ENCODE measurements at places on chromosomes 1 and 21. TPM values are rescaled to one million over a fixed set of nuclear protein-coding genes. Genes with fewer than 3 reads are reported as not detected.

HORMAD1 gene
- not detected for total RNA-seq

MROH9 gene
- total RNA-seq = 0.23 TPM

GRHL3 gene
- 2.7 TPM for total RNA-seq

FABP3 gene
- total RNA-seq = 23.9 TPM

FAM163A gene
- total RNA-seq = 0.43 TPM

LGR6 gene
- total RNA-seq = 0.32 TPM

SPRR2G gene
- not detected for total RNA-seq

C1orf185 gene
- total RNA-seq = not detected

GRCh38 chr1:178931858-178932551 lies 61.1 kb upstream of the ANGPTL1 start:
- DNase-seq = peak; percentile 73
- H3K36me3 ChIP-seq = no peaks in the 10 kb centered on the region
- peak overlapping the region; percentile 78 for H3K27ac ChIP-seq
- no peaks in the 10 kb centered on the region for H3K27me3 ChIP-seq
- H3K4me1 ChIP-seq = peaks cover 8% of the 10 kb centered on the region

DNA sequence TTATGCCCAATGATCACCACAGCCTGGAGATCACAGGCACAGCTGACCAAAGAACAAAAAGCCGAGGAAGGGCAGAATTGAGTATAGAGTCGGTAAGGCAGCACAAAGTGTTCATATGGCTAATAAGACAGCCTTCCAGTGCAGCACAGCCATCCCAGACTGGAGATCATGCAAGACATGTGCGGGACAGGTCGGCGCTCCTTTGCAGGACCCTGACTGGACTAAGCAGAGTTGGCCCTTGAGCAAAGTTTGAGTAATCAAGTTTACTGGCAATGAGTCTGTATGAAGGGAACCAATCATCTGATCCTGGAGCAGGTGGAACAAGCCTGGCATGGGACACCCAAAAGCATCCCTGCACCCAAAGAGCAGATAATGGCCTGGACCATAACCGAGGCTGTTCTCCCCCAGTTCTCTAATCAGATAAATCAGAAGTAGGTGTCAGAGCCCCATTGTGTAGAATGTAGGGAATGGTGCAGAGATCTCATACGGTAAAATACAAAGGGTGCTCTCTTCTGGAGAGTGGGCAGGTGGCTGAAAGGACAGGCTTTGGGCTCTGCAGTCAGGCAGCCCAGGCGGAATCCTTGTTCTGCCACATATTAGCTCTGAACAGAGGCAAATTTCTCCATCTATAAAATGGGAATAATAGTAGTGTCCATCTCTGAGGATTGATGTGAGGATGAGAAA lies 10.7 kb upstream of the DNASE2B start:
- H3K4me1 ChIP-seq = no peaks in the 10 kb centered on the region
- H3K27me3 ChIP-seq = no peaks in the 10 kb centered on the region
- DNase-seq = no peak
- H3K4me3 ChIP-seq = no peak overlapping the region
- no peak overlapping the region for H3K27ac ChIP-seq
- H3K36me3 ChIP-seq = no peaks in the 10 kb centered on the region

- H3K27ac ChIP-seq = no peak overlapping the region
- no peak for DNase-seq
- no peaks in the 10 kb centered on the region for H3K36me3 ChIP-seq
- H3K4me1 ChIP-seq = no peaks in the 10 kb centered on the region
- H3K27me3 ChIP-seq = no peaks in the 10 kb centered on the region
These were observed 37.3 kb upstream of the RUNX1 start for GRCh38 chr21:35086357-35086756.

GRCh38 chr1:172561252-172561651 lies 28.3 kb downstream of the SUCO start:
- DNase-seq = no peak
- H3K36me3 ChIP-seq = no peaks in the 10 kb centered on the region
- H3K4me3 ChIP-seq = no peak overlapping the region
- no peaks in the 10 kb centered on the region for H3K27me3 ChIP-seq

GRCh38 chr1:9057851-9058250 lies 11.6 kb downstream of the SLC2A5 start:
- no peaks in the 10 kb centered on the region for H3K36me3 ChIP-seq
- H3K27me3 ChIP-seq = no peaks in the 10 kb centered on the region
- H3K4me3 ChIP-seq = no peak overlapping the region
- DNase-seq = no peak

- H3K27ac ChIP-seq = no peak overlapping the region
- no peaks in the 10 kb centered on the region for H3K36me3 ChIP-seq
- H3K4me1 ChIP-seq = no peaks in the 10 kb centered on the region
- no peak overlapping the region for H3K4me3 ChIP-seq
These were observed 13.6 kb downstream of the GRIK3 start for GRCh38 chr1:37020653-37021277.

DNA sequence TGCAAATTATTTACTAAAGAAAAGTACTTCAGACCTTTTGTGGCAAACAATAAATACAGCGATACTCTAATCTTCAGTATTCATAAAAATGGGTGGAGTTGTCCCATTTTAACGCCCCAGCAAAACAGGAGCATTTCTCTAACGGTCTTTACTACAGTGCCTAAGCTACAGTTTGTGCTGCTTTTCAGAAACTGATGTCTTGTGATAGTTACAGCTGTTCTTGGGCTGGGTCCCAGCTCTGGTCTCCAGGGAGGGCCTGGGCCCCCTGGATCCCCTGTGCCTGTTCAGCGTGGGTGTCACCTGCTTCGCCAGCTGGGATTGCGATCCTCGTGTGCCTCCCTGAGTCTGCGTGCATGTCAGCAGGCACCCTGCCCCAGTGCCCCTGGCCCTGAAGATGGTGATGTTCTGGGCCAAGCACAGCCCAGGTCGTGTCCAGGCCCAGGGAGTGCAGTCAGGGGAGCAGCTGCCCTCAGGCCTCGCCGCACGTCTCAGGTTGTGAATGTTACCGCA lies 64.0 kb upstream of the DIP2A start:
- H3K4me1 ChIP-seq = no peaks in the 10 kb centered on the region
- no peak for DNase-seq
- H3K36me3 ChIP-seq = no peaks in the 10 kb centered on the region
- no peak overlapping the region for H3K4me3 ChIP-seq
- H3K27me3 ChIP-seq = no peaks in the 10 kb centered on the region

GRCh38 chr1:229035748-229036082 lies 235.2 kb upstream of the RAB4A start:
- no peaks in the 10 kb centered on the region for H3K36me3 ChIP-seq
- DNase-seq = no peak
- H3K27me3 ChIP-seq = no peaks in the 10 kb centered on the region

DNA sequence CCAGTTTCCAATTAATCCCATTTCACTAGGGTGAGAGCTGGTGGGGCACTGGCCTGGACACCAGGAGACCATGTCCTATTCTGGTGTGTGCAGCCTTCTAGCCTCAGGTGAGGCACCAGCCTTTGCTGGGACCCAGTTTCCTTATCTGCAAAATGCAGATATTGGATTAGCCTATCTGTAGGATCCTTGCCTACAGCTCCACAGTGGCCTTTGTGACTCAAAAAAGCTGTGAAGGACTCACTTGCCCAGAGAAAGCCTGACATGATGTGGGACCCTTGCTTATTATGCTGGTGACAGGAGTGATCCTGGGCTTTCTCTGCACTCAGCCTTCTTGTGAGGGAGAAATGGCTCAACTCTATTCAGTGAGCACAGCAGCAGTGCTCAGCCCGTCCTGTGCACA lies 32.3 kb downstream of the TENT5C start:
- no peaks in the 10 kb centered on the region for H3K27me3 ChIP-seq
- H3K36me3 ChIP-seq = no peaks in the 10 kb centered on the region
- no peak overlapping the region for H3K4me3 ChIP-seq
- H3K27ac ChIP-seq = no peak overlapping the region
- H3K4me1 ChIP-seq = peaks cover under 1% of the 10 kb centered on the region

GRCh38 chr1:33078030-33078591 lies 2.8 kb upstream of the AZIN2 start:
- H3K4me1 ChIP-seq = peaks cover 4% of the 10 kb centered on the region
- H3K27ac ChIP-seq = no peak overlapping the region
- H3K27me3 ChIP-seq = no peaks in the 10 kb centered on the region
- H3K4me3 ChIP-seq = no peak overlapping the region

- peaks cover 5% of the 10 kb centered on the region for H3K4me1 ChIP-seq
- no peak for DNase-seq
- no peak overlapping the region for H3K27ac ChIP-seq
- no peaks in the 10 kb centered on the region for H3K36me3 ChIP-seq
- no peak overlapping the region for H3K4me3 ChIP-seq
These were observed 48.6 kb downstream of the HSPG2 start for GRCh38 chr1:21888500-21888899.

DNA sequence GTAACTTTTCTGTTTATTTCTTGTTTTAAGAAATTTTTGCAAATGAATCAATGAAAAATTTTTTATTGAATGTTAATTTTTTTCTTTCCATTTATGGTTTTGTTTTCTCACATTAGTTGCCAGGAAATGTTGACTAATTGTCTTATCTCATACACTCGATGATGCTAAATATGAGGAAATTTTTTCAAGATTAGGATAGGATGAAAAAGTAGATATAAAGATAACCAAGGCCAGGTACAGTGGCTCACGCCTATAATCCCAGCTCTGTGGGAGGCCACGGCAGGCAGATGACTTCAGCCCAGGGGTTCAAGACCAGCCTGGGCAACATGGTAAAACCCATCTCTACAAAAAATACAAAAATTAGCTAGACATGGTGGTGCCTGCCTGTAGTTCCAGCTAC lies 12.6 kb downstream of the LAX1 start:
- H3K4me3 ChIP-seq = no peak overlapping the region
- no peaks in the 10 kb centered on the region for H3K36me3 ChIP-seq
- no peak for DNase-seq
- no peaks in the 10 kb centered on the region for H3K4me1 ChIP-seq
- H3K27me3 ChIP-seq = no peaks in the 10 kb centered on the region
- no peak overlapping the region for H3K27ac ChIP-seq

DNA sequence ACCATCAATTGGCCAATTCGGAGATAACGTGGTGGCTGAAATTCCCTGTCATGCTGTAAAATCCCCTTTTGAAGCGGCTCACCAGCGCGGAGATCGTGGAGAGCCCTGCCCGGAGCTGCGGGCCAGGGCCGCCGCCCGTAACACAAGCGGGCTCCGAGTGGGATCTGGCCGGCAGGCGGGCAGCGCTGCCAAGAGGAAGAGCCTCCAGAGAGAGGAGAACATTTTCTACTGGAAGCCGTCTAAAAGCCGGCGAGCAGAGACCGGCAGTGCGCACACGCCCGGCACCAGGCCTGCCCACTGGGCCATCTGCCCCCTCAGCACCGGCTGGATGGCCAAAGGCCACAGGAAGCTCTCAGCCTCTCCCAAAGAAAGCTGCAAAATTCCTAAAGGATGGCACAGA lies 15.5 kb downstream of the SSBP3 start:
- peaks cover 4% of the 10 kb centered on the region for H3K4me1 ChIP-seq
- no peak for DNase-seq
- no peak overlapping the region for H3K4me3 ChIP-seq

DNA sequence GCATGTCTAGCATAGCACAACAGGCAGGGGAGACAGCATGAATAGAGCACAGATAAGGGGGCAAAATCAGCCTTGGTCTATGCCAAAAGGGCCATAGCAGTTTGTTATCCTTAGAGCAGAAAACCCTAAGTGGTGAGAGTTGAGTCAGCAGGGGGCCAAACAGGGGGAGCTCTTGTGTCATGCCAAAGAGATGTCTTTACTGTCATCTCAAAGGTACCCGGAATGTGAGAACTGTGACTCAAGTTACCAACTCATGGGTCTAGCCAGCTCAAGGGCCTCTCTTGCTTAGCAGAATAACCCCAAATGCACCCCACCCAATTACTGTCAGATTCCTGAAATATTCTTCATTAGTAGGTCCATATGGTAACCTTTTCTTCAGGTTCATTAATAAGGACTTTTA lies 45.9 kb upstream of the NRDC start:
- no peak overlapping the region for H3K4me3 ChIP-seq
- no peak for DNase-seq
- H3K27me3 ChIP-seq = no peaks in the 10 kb centered on the region
- H3K4me1 ChIP-seq = no peaks in the 10 kb centered on the region
- no peak overlapping the region for H3K27ac ChIP-seq
- H3K36me3 ChIP-seq = no peaks in the 10 kb centered on the region

DNA sequence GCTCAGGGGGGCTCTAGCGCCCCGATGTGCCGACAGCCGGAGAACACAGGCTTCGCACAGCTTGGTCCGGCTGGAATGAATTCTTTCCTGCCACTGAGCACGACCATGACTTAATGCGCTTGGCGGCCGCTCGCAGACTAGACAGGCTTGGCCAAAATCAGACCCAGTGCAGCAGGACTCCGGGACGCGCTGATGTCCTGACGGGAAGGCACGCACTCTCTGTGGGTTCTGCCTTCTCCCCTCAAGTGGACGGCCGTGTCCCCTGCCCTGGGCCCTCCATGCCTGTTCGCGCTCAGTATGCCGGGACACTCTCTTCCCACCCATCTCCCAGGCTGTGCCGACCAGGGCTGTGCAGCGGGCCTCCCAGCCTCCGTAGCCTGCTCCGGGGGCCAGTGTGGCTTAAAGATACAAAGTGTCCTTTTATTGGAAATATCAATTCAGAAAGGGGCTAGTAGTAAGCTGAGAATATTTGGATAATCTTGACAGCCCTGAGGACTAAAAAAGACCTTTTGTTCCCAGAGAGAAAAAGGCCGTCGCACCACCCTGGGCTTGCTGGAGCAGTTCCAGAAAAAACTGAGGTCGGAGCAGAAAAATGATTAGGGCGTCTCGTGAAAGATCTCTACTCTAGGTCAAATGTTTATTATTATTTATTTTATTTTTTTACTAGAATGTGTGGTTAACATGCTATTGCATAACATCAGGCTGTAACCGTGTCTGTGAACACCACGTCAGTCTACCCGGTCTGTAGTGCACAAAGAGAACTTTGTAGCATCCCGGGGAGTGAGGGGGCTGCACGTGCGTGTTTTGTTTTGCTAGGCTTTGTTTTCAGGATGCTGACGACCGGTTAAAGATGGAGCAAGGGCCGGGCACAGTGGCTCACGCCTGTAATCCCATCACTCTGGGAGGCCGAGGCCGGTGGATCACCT lies 88.1 kb upstream of the ARHGEF16 start:
- no peaks in the 10 kb centered on the region for H3K4me1 ChIP-seq
- H3K36me3 ChIP-seq = no peaks in the 10 kb centered on the region
- H3K27ac ChIP-seq = no peak overlapping the region
- DNase-seq = no peak
- H3K4me3 ChIP-seq = no peak overlapping the region

DNA sequence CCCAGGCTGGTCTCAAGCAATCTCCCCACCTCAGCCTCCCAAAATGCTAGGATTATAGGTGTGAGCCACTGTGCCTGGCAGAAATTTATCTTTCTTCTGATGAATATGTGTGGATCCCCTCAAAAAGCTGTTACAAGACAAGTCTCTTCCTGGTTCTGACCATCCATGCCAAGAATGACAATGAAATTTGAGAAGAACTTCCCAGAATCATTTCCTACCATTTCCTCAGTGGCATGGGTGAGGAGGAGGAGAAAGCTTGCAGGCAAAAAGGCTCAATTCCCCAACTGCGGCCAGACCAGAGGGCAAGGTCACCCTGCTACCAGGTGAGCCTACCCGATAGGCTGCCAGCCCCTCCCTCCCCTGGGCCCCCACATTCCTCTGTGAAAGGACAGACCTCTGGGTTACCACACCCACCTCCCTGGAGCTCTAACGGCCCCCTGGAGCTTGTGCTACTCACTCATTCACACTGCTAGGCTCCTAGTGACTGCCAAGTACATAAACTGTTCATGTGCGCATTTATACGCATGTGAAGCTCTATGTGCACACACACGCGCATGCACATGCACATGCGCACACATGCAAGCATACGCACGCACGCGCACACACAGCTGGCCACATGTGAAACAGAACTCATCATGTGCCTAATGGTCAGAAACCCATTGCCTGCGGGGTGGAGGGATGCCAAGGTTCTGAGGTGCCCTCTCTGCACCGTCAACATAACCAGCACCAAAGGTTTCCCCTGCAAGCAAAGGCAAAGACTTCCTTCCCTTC lies 17.0 kb downstream of the MRAP start:
- no peaks in the 10 kb centered on the region for H3K4me1 ChIP-seq
- H3K27ac ChIP-seq = no peak overlapping the region
- H3K27me3 ChIP-seq = no peaks in the 10 kb centered on the region
- no peaks in the 10 kb centered on the region for H3K36me3 ChIP-seq
- no peak for DNase-seq
- no peak overlapping the region for H3K4me3 ChIP-seq
